ENCODE measurements at places on chromosomes 6 and 20. TPM values are rescaled to one million over a fixed set of nuclear protein-coding genes. Genes with fewer than 3 reads are reported as not detected.

- H3K36me3 ChIP-seq: no peaks in the 10 kb centered on the region
- no peaks in the 10 kb centered on the region for H3K4me1 ChIP-seq
- H3K4me3 ChIP-seq: no peak overlapping the region
- DNase-seq: no peak
These were observed 25.7 kb downstream of the MYCT1 start for GRCh38 chr6:152723398-152723797.

DNA sequence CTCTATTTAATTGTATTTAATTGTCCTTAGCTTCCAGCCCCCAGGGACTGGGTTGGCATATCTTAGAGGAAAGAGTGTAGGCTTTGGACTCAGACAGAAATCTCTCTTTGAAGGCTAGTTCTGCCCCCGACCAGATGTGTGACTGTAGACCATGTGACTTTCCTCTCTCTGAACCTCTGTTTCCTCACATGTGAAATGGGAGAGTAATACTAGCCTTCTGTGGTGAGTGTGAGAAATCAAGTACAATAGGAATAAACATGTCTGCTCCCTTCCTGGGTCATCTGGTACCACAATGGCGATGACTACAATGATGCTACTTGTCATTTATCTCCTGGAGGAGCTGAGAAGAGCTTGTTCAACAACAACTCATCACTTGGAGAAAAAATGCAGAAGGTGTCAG is 179.9 kb downstream of the LRFN2 start:
- no peaks in the 10 kb centered on the region for H3K4me1 ChIP-seq
- no peak overlapping the region for H3K27ac ChIP-seq
- H3K36me3 ChIP-seq: no peaks in the 10 kb centered on the region
- no peaks in the 10 kb centered on the region for H3K27me3 ChIP-seq
- DNase-seq: no peak
- no peak overlapping the region for H3K4me3 ChIP-seq

DNA sequence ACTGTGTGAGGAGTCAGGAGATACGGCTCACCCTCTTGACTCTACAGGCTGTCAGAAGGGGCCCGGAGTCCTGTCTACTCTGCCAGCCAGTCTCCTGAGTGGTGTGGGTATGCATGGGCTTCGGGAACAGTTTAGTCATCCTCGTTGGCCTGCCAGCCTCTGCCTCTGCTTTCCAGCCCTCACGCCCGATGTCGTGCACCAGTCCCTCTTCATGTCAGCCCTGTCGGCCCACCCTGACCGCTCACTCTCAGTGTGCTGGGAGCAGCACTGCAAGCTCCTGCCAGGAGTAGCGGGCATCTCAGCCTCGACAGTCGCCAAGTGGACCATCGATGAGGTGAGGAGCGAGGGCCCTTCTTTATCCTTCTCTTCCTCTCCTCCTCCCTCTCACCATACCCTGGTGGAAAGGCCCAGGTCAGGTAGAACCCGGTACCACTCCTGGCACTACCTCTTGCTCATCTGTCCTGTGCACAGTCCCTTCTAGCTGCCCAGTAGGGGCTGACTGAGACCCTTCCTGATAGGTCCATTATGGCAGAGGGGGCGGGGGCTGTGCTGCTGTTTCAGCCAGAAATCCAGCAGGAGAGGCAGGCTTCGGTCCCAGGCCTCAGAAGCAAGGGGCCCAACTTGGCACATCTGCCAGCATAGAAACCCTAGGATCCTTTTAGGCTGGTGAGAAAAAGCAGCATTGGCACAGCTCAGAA is 18.7 kb upstream of the SGK2 start:
- H3K36me3 ChIP-seq: no peaks in the 10 kb centered on the region
- H3K4me1 ChIP-seq: no peaks in the 10 kb centered on the region
- no peak overlapping the region for H3K27ac ChIP-seq
- no peak for DNase-seq

Gene LY6G6C
- not detected for total RNA-seq

All from adrenal gland (tissue), 19 donors.